Type B pancreatic cell (in vitro differentiated cells): ENCODE measurements at places on chromosomes 12 and 14. TPM values are rescaled to one million over a fixed set of nuclear protein-coding genes. Genes with fewer than 3 reads are reported as not detected.

- H3K4me3 ChIP-seq, result no peak overlapping the region
- no peak overlapping the region for H3K27ac ChIP-seq
- no peaks in the 10 kb centered on the region for H3K36me3 ChIP-seq
- peaks cover 9% of the 10 kb centered on the region for H3K4me1 ChIP-seq
These were observed 115.1 kb upstream of the PCED1B start for GRCh38 chr12:46963977-46964971.

- H3K36me3 ChIP-seq, result peaks cover 10% of the 10 kb centered on the region
- no peaks in the 10 kb centered on the region for H3K27me3 ChIP-seq
- no peak overlapping the region for H3K27ac ChIP-seq
- H3K4me3 ChIP-seq, result no peak overlapping the region
- DNase-seq, result no peak
These were observed 26.7 kb downstream of the C14orf132 start for GRCh38 chr14:96065661-96066459.

PLEKHA5 gene
- 68.2 and 68.6 TPM in 2 replicates for total RNA-seq

RPGRIP1 gene
- 0.19 and 0.63 TPM in 2 replicates for total RNA-seq
